Thymus (tissue), 14 donors: ENCODE measurements at places on chromosomes 16 and 17.

DNA sequence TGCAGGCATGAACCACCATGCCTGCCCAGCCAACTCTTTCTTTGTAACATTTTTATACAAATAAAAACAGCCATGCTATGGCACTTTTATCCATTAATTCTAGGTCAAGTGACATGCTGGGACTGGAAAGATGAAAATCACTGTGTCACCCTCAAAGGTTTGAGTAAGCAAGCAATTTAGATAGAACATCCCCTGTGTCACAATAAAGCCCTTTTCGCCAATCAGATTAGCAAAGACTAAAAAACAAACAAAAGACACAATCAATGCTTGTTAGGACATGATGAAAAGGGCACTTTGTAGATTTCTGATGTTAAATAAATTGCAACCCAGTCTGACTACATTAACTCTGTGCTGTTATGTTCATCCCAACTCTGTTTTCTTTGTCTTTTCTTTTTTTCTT, 26.4 kb downstream of the CHP2 start:
- no peak for DNase-seq

GRCh38 chr16:77732241-77732946, 10.1 kb downstream of the NUDT7 start:
- no peak for DNase-seq

- no peak for DNase-seq
These were observed 509 bp upstream of the ATP2C2 start for GRCh38 chr16:84367750-84368307.

- no peak for DNase-seq
These were observed 24.2 kb downstream of the C1QTNF1 start for GRCh38 chr17:79047923-79048825.

GRCh38 chr17:27532269-27533263, 76.3 kb downstream of the KSR1 start:
- DNase-seq, result no peak

- DNase-seq, result no peak
These were observed 25.8 kb upstream of the NAT9 start for GRCh38 chr17:74801896-74802295.

- no peak for DNase-seq
These were observed 24.8 kb upstream of the KDM6B start for GRCh38 chr17:7809086-7809790.

GRCh38 chr16:4426021-4426684, 485 bp downstream of the DNAJA3 start:
- no peak for DNase-seq

DNA sequence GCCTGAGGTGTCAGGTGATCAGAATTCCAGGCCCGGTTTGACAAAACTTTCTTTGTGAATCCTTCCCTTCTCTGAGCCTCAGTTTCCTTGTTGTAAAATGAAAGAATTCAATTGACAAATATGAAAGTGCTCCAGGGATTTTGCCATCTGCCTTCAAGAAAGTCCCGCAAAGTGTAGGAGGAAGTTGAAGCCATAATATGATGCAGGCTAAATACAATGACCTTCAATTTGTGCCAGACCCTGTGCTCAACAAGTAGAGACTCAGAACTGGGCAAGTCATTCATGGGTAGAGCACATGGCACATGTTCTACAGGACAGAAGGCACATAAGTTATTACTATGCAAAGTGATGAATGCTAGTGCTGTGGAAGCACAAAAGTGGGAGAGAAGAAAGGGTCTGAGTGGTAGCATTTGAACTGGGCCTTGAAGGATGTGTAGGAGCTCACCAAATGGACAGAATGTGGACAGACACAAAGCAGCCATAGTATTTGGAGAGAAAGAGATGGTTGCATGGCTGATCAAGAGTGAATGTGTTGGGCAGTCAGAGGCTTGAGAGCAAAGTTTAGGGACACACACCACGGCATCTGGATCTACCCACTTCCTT, 2.4 kb upstream of the SCIMP start:
- no peak for DNase-seq

GRCh38 chr17:1553354-1554266, 9.0 kb downstream of the PITPNA start:
- no peak for DNase-seq

- no peak for DNase-seq
These were observed 1.6 kb upstream of the KIAA0513 start for GRCh38 chr16:85025781-85026653.

DNA sequence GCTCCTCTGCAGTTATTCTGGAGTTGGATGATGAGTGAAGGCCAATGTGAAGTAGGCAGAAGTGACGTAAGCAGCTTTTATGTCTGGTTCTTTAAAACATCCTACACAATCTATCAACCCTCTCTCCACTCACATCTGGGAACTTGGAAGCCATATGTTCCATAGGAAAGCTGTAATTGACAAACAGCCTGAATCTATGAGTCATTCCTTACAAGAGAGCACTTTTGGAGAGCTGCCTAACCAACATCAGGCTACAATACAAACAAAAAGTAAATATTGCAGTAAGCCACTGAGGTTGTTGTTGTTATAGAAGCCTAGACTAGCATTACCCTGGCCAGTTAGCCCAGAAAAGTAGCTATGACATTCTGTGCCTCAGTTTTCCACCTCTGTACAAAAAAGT, 5.9 kb downstream of the CCL7 start:
- DNase-seq, result no peak

DNA sequence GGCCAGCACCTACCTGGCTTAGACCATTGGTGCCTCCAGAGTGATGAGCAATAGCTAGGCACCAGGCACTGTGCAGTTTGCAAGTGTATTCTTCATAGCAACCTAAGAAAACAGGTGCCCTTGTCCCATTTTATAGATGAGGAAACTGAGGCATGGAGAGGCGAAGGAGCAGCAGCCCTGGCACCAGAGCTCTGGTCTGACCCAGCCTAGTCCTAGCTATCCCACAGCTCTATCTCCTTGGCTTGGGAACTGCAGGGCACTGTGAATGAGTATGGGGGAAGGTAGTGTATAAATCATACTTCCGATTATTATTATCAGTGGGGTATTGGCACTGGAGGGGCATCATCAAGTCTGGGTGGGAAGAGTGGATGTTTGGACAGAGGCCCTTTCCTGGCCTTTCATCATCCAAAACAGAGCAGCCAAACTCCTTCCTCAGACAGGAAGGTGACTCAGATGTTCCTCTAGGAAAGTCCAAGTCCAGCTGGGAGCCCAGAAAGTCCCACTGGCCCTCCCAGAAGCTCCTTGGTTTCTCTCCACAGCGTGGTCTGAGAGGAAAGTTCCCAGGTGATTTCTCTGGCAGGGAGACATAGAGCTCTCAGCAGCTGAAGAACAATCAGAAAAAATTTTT, 32.0 kb upstream of the PLLP start:
- no peak for DNase-seq

- no peak for DNase-seq
These were observed 94.3 kb downstream of the SSH2 start for GRCh38 chr17:29835435-29836351.

DNA sequence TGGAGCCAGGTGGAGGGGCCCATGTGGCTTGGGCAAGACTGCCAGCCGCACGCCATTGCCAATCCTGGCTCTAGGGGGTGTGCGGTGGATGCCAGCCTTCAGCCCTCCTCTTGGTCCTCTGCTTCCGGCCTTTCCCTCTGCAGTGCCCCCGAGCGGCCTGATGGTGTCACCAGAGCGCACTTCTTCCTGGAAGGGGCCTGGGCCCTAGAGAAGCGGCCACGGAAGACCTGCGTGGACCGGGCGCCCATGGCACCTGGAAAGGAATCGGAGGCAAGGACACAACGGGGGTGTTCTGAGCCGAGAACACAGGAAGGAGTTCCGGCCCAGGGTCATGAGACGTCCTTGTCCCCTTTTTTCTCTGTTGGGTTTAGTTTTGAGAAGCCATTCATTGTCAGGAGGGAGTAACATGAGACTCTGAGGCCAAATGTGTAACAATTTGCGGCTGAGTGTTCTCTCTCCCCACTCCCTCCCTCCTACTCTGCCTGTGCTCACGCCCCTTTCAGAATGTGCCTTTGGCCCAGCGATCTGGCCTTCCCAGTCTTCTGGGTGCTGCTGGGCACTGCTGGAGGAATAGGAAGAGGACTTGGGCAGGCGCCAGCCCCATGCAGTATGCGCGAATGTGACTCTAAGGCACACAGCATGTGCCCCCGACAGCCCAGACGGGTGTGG, 92.8 kb downstream of the IRX3 start:
- DNase-seq, result peak; percentile 11
